ENCODE measurements at places on chromosomes 6 and 20. TPM values are rescaled to one million over a fixed set of nuclear protein-coding genes. Genes with fewer than 3 reads are reported as not detected.

REM1 gene
- not detected for total RNA-seq

MUC22 gene
- not detected for total RNA-seq

ERVFRD-1 gene
- total RNA-seq = not detected

FAM184A gene
- 18.0 TPM for total RNA-seq

CUL7 gene
- 30.7 TPM for total RNA-seq

TINAG gene
- not detected for total RNA-seq

COL10A1 gene
- not detected for total RNA-seq

HLA-DPB1 gene
- not detected for total RNA-seq

CST7 gene
- not detected for total RNA-seq

SLC24A3 gene
- total RNA-seq = not detected

TAGAP gene
- total RNA-seq = not detected

All from HepG2 (cell line).